Activated CD8-positive, alpha-beta memory T cell treated with anti-CD3 and anti-CD28 coated beads, Interleukin-2, amount 50 U/mL, for 48 hours (primary cell): ENCODE measurements at places on chromosomes 2 and 18.

DNA sequence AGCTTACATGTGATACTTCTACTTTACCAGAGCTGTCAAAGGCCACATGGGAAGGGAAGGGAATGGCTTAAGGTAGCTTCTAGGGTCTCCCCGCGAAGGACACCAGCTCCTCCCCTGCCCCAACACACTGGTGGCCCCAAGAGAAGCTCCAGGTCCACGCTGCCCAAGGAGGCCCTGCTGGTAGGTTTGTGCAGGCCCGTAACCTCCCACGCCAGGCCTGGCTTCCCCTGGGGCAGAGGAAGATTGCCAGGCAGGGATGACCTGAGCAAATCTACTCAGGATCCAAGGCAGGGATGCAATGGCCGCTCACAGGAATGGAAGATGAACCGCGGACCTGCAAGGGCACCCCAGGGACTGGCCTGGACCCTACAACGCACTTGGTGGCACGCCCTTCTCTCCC, 205.1 kb downstream of the MGAT5 start:
- DNase-seq = no peak

DNA sequence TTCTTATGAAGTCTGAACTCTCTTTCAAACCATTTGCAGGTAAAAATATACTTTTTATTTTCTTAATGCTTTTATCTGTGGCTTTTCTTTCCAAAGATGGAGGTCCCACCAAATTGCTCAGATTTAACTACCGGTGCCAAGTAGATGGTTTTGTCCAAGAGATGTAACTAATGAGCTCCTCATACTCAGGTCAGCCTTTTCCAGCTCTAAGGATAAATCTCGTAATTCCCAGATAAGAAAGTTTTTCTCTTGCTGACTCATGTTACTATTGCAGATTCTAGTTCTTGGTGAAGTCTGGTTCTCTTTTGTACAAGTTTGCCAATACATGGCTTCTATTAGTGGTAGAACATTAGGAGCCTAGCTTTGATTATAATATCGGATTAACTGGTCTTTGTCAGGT, 550.8 kb upstream of the ZNF804A start:
- no peak for DNase-seq

- no peak for DNase-seq
Observed at GRCh38 chr2:194705398-194705797, 951.6 kb upstream of the SLC39A10 start.

DNA sequence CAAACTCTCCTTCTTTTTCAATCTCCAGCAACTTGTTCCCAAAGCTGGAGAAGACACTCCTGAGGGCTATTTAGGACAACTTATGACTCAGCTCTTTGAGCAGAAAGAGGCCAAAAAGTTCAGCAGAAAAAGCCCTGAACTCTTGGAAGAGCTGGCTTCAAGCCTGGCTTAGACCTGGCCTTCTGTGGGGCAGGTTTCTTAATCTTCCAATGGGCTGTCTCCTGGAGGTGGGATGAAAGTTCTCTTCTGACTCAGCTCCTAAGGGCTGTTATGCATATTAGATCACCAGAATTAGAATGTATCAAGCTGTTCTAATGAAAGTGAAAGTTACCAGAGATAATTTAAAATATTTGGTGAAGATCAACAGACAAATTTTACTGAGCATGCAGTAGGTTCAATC, 129.4 kb downstream of the RAD51AP2 start:
- DNase-seq = no peak

DNA sequence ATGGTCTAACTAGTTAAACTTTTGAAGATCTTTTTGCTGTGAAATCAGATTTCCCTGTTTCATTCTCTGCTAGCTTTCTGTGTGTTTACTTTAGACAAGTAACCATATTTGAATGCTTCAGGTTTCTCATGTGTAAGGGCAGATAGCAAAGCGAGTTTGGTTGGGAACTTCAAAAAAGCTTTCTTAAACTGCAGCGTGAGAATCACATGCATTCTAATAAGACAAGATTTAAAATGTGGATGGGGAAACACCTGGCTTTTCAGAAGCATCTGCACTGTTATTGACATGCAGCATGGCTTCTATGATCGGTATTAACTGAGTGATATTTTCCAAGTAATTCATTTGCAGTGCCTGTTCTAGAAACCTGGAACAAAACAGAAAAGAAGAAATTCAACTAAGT, 119.3 kb downstream of the ABCA12 start:
- DNase-seq = no peak

- no peak for DNase-seq
Observed at GRCh38 chr2:10271946-10272345, 30.8 kb upstream of the HPCAL1 start.

GRCh38 chr2:100344433-100344832, 22.1 kb upstream of the LONRF2 start:
- no peak for DNase-seq

DNA sequence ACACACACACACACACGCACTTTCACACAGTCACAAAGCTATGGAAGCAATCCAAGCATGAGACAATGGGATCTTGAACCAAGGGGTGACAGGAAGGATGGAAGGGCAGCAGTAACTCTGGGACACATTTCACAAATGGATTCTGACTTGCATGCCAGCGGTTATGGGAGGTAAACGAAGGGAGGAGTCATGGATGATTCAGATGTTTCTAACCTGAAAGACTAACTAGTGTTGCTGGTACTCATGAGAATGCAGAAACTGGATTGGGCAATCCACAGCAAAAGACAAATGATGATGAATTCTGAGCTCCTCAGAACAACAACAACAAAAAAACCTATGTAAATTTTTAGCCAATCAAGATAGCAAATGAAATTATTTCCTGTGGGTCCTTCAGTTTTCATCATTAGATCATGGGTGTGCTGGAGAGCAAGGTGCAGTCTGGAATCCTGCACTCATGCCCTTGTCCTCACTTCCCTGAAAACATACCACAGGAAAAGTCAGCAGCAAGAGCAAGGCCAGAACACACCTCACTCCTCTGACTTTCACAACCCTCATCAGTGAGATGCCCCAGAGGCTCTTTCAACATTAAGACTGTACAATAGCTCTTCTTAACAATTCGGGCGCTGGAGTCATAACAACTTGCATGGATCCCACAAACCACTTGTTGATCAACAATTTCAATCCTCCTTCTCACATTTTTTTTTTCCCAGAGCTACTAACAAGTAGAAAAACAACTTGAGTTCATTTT, 32.6 kb downstream of the ABCA12 start:
- no peak for DNase-seq

DNA sequence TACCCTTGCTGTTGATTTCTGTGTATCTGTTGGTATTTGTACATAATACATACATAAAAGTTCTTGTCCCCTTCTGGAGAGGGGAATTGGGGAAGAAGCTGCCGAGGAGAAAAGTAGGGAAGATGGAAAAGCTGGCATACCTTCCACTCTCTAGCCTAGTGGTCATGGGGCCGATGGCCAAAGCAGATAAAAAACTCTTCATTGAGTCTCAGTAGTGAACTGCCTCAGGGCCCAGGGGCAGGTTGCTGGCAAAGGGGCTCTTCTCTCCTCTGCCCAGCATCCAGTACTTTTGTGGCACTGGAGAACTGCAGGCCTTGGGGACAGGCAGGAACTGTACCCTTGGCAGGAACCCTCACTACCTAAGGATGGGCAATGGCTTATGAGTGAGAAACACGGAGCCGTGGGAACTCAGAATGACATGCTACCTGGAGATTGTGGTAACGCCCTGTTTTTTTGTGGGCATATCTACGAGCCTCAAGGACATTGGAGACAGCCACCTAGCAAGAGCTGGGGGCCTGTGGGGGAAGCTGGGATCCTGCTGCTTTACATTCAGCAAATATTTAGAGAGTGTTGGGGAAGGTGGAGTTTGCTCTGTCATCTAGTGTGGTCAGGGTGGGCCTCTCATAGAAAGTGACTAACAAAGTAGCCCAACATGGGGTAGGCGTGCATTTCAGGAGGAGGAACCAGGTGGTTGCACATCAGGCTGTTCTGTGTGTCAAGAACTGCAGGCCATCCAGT, 22.6 kb upstream of the ITGB6 start:
- no peak for DNase-seq
